T follicular helper cell (primary cell): ENCODE measurements at places on chromosomes 7 and 10.

GRCh38 chr7:130947792-130948580 is 214.0 kb upstream of the KLF14 start:
- no peak for DNase-seq

- DNase-seq: no peak
Measured at GRCh38 chr10:73888514-73888913, 14.2 kb upstream of the CAMK2G start.

GRCh38 chr10:66321723-66322665 is 603.8 kb upstream of the LRRTM3 start:
- DNase-seq: no peak

GRCh38 chr10:21300551-21300950 is 224.9 kb downstream of the SKIDA1 start:
- DNase-seq: no peak

GRCh38 chr10:11009471-11010308 is 8.0 kb upstream of the CELF2 start:
- DNase-seq: no peak

DNA sequence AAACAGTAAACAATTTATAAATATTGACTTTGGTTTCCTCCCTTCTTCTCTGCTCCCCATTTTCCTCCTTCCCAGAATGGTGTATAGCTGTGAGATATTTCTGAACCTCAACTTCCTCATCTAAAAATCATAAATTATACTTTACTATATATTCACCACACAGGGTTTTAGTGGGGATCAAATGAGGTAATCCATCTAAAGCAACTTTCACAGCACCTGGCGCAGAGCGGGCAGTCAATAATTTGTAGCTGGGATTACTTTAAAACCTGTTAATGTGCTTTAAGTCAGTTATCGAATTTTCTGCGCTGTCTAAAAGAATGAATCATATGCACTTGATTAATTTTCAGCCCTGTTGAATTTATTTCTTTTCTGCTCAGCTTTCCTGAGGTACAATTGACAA is 172.7 kb downstream of the PTEN start:
- DNase-seq: no peak

DNA sequence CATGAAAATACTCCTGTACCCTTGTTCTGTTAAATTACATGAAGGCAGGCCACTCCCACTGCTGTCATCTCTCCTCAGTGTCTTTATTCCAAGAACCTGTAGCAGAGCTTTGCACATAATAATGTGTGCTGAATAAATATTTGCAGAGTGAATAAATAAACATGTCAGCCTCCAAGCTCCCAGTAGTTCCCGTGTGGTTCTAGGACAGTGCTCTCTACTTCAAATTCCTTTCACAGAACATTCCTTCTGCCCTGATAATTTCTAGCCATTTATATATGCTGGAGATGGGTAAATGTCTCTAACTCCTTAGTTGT is 20.3 kb upstream of the HYAL4 start:
- DNase-seq: no peak

DNA sequence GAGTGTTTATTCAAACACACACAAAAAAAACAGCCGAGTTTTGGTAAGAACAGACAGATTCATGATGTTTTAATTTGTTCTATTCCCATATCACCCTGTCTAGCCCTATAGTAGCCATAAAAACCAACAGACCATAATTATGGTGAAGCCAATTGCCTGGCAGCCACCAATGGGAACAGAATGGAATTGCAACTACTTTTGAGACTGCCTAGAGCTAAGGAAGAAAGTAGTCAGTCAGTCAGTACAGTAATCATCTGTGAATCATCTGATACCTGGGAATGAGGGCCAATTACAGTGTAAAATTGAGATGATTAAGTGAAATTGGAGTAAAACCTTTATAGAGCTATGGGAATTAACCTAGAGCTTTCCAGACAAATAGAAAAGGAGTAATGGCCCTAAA is 952.7 kb upstream of the KCND2 start:
- DNase-seq: no peak

- DNase-seq: no peak
Measured at GRCh38 chr7:40972426-40972825, 730.5 kb downstream of the INHBA start.

GRCh38 chr10:27911539-27911938 is 87.3 kb downstream of the ODAD2 start:
- DNase-seq: no peak

- no peak for DNase-seq
Measured at GRCh38 chr7:44759246-44759645, 10.6 kb downstream of the ZMIZ2 start.

GRCh38 chr10:21721000-21721665 is 187.1 kb downstream of the MLLT10 start:
- DNase-seq: no peak

DNA sequence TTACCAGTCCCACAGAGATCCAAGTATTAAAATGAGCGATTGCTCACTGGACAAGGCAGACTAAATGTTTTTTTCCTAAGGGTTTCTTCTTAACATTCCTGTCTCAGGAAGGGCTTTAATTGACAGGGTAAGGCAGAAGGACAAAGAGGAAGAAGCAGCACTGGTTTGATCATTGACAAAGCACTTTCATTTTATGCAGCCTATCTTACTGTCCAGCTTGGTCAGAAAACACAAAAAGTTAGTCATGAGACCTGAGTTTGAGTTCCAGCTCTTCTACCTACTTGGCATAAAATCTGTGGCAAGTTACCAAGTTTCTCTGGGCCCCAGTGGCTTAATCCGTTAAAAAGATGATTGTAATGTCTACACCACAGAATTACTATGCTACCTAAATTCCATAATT is 458.5 kb downstream of the GFRA1 start:
- DNase-seq: no peak

- no peak for DNase-seq
Measured at GRCh38 chr10:43928425-43928968, 279.8 kb upstream of the ZNF32 start.

DNA sequence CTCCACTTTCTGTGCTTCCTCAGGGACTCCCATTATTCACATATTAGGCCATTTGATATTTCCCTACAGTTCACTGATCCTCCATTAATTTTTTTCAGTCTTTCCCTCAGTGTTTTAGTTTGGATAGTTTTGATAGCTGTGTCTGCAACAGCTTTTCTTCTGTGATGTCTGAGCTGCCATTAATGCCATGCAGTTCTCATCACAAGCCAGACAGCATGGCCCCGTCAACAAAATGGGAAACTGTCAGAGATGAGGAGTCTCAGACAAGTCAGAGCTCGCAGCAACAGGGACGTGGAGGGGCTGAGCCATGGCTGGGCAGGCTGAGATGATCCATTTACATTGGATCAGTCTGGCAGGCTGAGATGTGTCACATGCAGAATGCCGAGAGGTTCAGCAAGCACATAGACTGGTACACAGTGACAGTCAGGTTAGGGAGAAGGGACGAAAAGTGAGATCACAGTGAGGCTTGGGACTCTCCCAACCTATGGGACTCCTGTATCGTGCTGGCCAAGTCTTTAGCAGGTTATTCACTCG is 65.4 kb downstream of the NPS start:
- no peak for DNase-seq

DNA sequence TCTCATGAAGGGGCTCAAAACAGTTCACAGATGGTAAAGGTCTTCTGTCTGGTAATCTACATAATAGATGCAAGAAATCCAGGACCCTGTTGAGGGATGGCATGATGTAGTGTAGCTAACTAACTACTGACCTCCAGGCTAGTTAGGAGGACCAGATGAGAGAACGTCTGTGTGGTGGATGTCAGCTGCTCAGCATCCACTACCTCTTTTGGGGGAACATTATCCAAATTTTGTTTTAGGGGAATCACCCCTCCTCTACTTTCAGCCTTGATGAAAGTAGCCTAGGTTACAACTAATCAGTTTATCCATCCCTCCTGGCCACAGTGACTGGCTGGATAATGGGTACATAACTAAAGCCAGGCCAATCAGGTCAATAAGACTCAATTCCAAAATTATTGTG is 246.0 kb downstream of the RNLS start:
- no peak for DNase-seq

DNA sequence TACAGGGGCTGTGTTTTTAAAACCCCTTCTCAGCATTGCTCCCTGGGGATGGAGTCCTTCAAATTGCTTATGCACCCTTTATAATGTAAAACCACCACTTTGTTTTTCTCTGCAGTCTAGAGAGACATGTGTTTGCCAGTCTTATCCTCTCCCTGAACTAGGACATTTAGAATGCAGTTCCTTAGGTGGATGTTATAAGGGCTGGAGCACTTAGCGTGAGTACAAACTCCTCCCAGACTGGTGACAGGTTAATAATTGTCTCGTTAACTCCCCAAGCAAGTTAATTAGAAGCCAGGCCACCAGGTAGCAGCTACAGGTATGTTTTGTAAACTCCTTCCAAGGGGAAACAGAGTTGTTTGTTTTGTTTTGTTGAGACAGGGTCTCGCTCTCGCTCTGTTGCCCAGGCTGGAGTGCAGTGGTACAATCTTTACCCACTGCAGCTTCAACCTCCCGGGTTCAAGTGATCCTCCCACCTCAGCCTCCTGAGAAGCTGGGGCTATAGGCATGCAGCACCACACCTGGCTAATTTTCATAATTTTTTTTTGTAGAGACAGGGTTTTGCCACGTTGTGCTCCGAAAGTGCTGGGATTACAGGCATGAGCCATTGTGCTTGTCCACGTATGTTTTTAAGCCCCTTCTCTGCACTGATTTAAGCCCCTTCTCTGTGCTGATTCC is 100.2 kb downstream of the FAM107B start:
- no peak for DNase-seq

- no peak for DNase-seq
Measured at GRCh38 chr10:88012641-88013040, 149.2 kb downstream of the PTEN start.

GRCh38 chr7:13165854-13166253 is 478.4 kb downstream of the ARL4A start:
- DNase-seq: no peak

DNA sequence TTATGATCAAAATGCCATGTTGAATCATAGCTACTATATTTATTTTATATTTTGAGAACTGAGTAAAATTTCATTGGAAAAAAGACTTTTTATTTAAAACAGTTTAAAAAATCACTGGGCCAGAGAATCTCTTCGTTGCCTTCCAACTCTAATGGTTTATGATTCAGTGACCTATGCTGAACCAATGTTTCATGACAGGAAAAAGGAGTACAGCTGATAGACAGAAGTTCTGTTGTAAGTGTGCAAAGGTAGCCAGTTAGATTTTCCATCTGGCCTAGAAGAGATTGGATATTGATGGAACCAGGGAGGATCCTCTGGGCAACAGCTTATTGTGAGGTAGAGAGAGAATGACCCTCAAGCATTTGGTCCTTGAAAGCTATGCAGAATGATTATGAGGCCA is 745.8 kb downstream of the SUGCT start:
- no peak for DNase-seq

- no peak for DNase-seq
Measured at GRCh38 chr7:108143658-108144420, 13.7 kb upstream of the LAMB4 start.

DNA sequence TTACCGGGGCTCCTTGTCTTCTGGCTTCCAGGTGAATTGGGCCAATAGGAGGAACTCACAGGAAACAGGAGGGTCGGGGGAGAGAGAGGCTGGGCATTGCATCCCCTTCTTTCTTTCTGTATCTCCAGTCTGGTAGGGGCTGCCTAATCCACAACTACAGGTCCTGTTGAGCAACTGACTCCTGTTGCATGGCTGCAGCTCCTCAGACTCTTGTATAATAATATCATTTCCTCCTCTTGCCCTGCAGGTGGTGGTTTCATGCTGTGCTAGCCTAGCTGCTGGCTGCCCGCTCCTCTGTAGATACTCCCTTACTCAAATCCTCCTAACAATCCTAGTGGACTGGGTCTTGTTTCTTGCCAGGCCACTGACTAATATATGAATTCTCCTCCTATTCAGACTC is 276.5 kb upstream of the SMIM30 start:
- no peak for DNase-seq

DNA sequence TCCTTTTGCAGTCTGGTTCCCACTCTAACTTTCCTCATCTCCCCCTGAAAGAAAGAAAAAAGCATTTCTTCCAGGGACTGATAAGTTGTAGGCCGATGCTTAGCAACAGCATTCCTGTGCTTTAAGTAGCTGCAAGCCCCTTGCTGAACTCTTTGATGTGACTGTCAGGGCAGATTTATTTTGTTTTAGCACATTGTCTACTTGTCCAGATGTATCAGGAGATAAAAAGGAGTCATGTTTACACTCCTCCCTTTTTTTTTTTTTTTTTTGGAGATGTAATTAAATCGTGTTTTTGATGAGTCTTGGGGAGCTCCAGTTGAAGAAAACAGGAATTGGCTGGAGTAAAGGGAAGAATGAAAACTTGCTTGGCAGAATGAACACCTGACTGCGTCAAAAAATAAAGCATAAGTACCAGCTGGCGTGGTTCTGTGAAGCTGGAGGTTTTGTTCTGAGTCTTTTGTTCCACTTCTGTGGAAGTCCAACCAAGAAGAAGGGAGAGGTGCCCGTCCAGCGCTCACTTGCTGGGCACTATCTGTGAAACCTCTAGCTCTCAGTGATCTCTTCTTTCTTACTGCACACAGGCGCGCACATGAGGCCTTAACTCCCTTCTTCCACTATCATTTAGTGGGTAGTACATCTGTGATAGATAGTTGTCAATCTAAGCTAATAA is 871.7 kb downstream of the LRMDA start:
- no peak for DNase-seq

DNA sequence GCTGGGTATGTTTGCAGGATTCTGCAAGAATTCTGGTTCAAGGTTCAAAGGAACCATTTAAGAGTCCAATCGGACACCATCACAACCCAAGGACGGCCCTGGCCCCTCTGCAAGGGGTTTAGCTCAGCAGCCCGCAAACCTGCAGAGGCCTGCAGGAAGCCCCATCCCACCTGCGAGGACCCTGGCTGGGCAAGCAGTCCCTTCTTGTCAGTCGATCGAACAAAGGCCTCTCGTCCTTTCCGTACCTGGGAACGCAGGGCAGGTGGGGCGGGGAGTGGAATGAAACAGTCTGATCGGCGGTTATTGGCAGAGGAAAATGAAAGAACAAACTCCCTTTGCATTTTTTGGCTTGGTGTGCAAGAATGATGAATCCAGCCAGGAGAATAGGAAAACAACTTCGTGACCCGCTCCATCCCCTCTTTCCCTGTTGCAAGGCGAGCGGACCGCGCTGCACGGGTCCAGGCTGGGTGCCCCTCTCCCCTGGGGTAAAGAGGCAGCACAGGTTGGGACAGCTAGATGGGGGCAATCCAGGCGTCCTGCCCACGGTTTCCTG is 73.7 kb downstream of the INSIG1 start:
- DNase-seq: no peak
